NCI-H2227 treated with DMSO at 0.1 percent for 48 hours (cell line): ENCODE measurements at places on chromosomes 5 and 9.

- no peak for DNase-seq
Measured at GRCh38 chr9:132639322-132639721, 30.5 kb downstream of the DDX31 start.

DNA sequence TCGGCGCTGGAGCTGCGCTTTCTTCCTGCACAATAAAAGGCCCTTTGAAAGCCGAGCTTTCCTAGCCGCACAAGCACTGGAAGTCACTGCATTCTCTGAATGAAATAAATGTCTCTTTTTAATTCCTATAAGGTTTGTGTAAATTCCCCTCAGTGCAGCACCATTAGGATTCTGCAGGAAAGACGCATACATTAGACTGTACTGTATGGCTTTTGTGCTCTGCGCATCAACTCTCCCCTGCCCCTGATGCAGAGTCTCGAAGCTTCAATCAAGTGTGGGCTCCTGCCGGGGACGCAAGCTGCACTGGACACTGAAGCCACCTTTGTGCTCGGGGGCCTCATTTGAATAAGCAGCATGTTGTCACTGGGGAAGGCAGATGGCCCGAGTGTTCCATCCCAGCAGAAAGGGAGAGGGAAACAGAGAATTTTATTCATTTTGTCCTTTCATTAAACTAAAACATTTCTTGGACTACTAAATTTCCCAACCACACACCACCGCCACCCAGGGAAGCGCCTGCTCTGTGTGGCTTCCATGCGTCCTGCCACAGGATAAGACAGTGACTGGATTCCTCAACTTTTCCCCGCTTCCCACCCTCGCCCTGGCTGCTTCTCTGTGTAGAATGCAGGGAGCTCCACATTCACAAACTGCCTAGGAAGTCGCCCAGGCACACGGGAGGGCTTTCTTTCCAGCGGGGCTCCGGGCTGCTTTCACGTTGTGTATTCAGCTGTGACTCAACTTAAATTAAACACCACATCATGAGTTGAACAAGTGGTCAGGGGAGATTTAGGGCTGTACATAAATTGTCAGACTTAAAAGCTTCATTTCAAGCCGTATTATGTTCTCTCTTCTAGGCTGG lies 635.4 kb downstream of the IRX1 start:
- no peak for DNase-seq

GRCh38 chr5:159316519-159317383 lies 13.5 kb downstream of the IL12B start:
- peak; percentile 1 for DNase-seq

DNA sequence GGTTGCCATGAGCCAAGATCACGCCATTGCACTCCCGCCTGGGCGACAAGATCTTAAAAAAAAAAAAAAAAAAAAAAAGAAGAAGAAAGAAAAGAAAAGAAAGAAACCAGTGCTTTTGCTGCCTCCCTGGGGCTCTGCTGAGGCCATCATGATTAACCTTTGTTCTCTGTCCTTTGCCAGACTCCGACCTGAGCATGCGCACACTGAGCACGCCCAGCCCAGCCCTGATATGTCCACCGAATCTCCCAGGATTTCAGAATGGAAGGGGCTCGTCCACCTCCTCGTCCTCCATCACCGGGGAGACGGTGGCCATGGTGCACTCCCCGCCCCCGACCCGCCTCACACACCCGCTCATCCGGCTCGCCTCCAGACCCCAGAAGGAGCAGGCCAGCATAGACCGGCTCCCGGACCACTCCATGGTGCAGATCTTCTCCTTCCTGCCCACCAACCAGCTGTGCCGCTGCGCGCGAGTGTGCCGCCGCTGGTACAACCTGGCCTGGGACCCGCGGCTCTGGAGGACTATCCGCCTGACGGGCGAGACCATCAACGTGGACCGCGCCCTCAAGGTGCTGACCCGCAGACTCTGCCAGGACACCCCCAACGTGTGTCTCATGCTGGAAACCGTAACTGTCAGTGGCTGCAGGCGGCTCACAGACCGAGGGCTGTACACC lies 251.7 kb downstream of the MARCHF11 start:
- no peak for DNase-seq

GRCh38 chr9:32264170-32264864 lies 120.1 kb upstream of the ACO1 start:
- no peak for DNase-seq

DNA sequence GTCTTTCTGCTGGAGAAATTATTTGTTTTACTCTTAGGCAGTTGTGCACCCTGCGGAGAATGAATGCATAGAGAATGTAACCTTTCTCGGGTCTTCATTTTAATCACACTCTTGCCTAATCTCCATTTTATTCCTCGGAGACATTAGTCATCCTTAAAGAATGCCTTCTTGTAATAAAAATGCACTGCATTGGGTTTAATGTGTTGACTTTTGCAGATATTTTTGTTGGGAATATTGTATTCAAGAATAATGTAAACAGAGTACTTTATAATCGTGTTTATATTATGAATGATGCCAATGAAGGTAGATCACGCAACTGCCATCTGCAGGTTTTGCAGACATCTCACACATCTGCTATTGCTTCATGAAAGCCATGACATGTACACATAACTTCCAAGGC lies 1093.9 kb upstream of the CDH6 start:
- no peak for DNase-seq

- DNase-seq: no peak
Measured at GRCh38 chr5:91302305-91302704, 80.8 kb downstream of the ARRDC3 start.
